Activated CD8-positive, alpha-beta memory T cell treated with anti-CD3 and anti-CD28 coated beads for 1 hour (primary cell): ENCODE measurements at places on chromosomes 5 and 9.

DNA sequence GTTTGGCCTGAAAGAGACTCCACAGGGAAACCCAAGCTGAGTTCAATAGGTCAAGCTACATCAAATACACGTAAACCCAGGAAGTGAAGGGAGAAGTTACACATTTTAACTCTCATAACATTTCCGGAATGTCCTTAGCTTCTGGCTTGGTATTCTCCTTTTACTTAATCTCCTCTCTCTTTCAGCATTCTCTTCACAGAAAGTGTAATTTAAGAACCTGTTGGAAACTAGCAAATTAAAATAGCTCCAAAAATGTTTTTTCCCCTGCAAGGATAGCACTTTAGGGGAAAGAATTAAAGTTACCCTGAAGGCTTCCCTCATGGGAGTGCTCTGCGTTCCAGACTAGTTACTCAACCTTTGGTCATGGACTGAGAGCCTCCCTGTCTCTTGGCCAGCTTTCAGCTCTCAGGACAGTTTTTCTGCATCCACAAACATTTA, 292.7 kb upstream of the TARS1 start:
- no peak for DNase-seq

GRCh38 chr5:125868036-125868435, 555.2 kb upstream of the GRAMD2B start:
- DNase-seq, result no peak

GRCh38 chr9:117414906-117415331, at the start of gene ASTN2:
Gene ASTN2, minus strand, starts transcription at chr9:117415057. Its CDS starts 119 bp downstream, at chr9:117414938.
- no peak for DNase-seq

GRCh38 chr5:33650911-33651310, 210.1 kb downstream of the TARS1 start:
- DNase-seq, result no peak

DNA sequence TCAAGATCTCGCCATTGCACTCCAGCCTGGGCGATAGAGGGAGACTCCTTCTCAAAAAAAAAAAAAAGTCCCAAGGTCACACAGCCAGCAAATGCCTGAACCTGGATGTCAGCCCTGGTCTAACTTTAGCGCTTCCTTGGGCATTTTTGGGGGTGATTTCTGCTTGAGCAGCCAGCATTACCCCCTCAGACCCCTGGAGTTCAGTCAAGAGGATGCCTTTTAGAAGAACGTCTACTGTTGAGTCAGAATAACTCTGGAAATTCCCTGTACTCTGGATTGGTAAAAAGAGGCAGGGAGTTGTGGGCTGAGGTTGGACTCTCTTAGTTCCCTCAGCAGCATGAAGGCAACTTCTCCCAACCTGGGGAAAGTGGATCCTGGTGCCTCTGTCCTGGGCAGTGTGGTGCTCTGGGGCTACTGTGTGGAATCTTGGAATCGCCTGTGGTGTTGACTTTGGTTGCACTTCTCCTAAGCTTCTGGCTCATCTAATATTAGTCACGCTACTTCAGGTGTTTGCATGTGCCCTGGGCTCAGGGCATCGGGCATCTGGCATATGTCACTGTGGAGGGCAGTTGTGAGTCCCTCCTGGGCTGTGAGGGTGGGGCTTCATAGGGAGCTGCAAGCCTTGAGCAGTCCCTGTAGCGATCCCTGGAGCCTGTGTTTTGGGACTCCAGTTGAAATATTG, 32.2 kb downstream of the STXBP1 start:
- DNase-seq, result no peak

DNA sequence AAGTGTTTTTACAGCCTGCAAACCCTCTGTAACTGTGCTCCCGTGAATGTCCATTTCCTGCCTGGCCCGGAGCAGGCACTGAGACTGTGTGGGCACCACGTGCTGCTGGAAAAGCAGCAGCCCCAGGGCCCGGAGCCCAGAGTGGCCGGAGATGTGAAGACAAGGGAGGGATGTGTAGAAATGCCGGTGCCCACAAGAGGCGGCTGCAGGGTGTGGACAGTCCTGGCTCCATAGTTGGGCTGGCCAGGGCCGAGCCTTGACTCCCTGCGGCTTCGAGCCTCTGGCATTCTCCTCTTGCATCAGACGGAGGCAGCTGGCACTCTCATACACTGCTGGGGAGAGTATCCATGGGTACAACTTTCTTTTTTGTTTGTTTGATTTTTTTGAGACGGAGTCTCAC, 13.2 kb upstream of the GFPT2 start:
- no peak for DNase-seq

DNA sequence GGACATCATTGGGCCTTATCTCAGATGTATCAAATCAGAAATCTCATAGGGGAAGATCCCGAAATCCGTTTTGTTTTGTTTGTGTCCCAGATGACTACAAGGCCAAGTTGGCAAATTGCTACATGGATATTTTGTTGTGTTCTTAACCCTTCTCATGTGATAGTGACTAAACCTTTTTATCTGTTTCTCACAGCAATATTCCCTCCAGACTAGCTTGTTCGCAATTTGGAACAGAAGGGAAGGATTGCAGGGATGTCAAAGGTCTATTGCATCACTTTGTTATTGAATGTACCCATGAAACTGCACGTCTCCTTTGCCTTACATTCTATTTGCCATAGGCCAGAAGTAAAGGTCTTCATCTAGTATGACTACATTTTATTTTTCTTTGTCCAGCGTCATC, 453.9 kb downstream of the NFIB start:
- DNase-seq, result no peak

DNA sequence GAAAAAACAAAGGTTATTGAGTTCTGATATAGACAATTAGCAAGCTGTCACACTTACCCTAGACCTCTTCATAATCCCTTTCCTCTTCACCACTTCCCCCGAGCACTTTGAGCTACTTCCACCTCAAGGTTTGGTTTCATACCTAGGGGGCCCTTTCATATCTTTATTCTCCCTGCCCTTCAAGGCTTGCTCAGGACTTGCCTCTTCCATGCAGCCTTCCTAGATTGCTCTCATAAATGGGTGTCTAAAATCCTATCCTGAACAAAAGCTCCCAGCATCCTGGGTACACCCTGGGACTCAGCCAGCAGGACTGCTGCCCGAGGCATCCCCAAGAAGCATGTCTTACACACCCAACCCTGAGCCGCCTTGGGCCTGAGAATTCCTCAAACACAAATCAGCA, 157.3 kb downstream of the C5orf15 start:
- no peak for DNase-seq
